ENCODE measurements at places on chromosomes 7 and 10. TPM values are rescaled to one million over a fixed set of nuclear protein-coding genes. Genes with fewer than 3 reads are reported as not detected.

GRCh38 chr7:14177876-14178275, 188.4 kb upstream of the ETV1 start:
- no peak for DNase-seq

- no peak for DNase-seq
Observed at GRCh38 chr10:72328045-72328828, 26.5 kb downstream of the DNAJB12 start.

DNA sequence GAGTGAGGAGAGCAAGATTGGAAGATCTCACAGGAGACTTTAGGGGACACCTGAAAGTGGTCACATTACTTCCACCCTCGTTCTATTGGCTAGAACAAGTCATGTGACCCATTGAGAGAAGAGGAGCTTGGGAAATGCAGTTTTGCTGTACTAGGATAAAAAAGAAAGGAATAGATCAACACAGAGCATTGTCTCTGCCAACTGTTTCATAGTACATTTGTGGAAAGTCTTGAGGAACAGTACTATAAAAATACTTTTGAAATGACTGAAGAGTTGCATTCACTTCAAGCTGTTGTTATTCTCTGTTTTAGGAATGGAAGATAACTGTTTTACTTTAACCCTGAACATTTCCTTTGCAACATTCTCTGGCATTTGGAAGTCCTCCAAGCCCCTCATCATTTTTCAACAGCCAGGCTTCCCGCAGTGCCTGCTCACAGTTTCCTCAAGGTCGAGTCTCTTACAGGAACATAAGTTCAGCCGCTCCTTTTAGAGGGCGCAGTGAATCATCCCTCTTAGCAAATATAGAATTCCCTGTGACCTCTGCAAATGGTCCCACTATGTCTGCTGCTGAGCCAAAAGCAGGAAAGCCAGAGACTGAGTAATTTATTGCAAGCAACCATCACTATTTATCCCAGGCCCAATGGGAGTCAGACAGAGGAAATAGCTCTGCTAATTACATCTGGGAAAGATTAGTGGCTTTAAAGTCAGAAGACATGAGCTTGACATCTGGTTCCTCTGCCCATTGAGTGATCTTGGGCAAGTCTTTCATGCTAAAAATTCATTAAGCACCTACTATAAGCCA, 40.7 kb downstream of the MRPL32 start:
- DNase-seq = peak; percentile 18

- DNase-seq = no peak
Observed at GRCh38 chr10:49281461-49281860, 17.5 kb upstream of the C10orf71 start.

- no peak for DNase-seq
Observed at GRCh38 chr10:63103971-63104409, 29.1 kb upstream of the NRBF2 start.

- no peak for DNase-seq
Observed at GRCh38 chr7:5421714-5422395, 1.8 kb downstream of the TNRC18 start.

- DNase-seq = no peak
Observed at GRCh38 chr10:35640951-35641675, 983 bp downstream of the FZD8 start.

DNA sequence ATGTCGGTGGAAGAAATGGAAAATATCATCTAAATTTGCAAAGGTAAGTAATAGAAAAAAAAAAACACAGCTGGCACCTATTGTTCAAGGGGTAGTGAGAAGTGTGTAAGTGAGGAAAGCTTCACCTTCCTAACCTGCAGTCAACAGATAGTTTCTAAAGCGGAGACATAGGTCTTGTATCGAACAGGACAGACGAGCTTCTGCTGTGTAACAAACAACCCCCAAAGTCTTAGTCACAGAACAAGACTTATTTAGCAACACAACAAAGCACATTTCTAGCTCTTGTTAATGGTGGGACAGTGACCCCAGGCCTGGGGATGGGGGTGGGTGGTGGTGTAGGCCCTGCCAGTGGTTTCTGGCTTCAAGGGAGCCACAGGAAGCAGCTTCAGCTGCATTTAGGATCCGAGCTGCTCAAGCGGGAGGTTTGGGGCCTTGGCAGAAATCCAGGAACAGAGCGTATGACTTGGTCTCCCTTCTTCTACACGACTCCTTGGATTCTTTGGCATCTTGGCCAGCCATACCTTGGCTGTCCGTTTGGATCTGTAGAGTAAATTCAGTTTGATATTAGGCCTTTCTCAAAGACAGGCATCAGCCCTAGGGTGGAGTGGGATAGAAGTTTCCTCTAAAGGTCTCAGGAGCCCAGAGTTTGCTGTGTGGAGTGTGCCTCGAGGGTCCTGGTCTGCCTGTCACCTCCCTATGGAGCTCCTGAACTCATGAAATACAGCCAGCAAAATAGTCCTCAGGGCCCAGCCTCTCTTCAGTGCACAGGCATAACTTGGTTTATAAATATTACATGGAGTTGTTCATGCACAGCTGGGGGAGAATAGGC, 56.9 kb upstream of the SHH start:
- DNase-seq = no peak

- DNase-seq = no peak
Observed at GRCh38 chr7:131908714-131909113, 352.3 kb upstream of the PODXL start.

DNA sequence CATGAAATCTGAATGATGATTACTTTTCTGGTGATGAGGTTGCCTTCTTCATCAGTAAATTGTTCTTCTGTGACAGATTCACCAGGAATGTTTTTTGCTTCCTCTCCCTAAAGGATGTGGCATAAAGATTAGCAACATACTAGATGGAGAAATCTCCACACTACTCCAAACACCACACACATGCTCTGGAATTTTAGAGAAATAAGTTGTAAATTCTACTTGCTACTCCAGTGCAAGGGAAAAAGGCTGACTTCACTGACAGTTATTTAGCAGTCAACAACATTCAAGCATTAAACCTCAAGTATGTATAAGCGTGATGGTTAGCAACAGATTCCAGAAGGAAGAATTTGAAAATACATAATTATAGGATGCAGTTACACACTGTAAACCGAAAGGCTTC, 137.9 kb upstream of the CCDC6 start:
- DNase-seq = no peak

DNA sequence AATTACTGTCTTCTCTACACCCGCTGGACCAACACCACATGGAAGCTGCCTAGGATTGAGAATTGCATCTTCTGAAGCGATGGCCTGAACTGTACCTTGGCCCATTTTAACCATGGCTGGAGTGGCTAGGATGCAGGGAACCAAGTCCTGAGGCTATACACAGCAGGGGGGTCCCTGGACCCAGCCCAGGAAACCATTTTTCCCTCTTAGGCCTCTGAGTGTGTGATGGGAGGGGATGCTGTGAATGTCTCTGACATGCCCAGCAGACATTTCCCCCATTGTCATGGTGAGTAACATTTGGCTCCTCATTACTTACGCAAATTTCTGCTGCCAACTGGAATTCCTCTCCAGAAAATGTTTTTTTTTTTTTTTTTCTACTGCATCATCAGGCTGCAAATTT, 822.7 kb downstream of the PCDH15 start:
- no peak for DNase-seq

GRCh38 chr7:35253710-35254495, at the start of gene TBX20:
TBX20 (minus strand) TSS chr7:35254100; CDS start chr7:35253620, 480 bp downstream.
- DNase-seq = no peak

- no peak for DNase-seq
Observed at GRCh38 chr7:47170516-47170915, 411.4 kb downstream of the TNS3 start.

DNA sequence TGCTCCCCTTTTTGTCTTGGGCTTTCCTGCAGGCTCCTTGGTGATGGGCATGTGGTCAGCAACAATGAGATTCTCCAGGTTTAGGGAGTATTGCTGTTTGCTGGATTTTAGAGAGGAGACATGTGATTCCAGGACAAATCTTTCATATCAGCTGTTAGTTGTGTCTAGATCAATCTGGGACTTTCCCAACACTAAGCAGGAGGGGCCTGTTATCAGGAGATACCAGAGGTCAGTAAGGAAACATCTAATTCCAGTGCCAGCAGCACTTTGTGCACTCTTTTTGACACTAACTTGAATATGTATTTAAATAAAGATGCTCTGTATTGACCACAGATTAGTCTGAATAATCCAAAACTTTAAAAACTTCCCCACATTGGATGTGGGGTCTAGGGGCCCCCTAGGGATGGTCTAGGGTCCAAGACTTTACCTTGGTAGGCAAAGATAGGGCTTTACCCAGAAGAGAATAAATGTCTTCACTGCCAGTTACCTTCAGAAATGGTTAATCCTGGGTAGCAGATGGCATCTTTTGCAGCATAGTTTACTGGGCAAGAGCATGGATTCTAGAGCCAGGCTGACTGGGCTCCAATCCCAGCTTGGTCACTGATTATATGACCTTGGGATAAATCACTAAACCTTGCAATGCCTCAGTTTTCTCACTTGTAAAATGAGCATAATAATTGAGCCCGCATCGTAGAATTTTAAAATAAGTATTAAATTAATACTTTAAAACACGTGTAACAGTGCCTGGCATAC, 6.4 kb upstream of the FIGNL1 start:
- DNase-seq = no peak

GRCh38 chr7:47979832-47980181, 392 bp upstream of the HUS1 start:
- DNase-seq = no peak

DNA sequence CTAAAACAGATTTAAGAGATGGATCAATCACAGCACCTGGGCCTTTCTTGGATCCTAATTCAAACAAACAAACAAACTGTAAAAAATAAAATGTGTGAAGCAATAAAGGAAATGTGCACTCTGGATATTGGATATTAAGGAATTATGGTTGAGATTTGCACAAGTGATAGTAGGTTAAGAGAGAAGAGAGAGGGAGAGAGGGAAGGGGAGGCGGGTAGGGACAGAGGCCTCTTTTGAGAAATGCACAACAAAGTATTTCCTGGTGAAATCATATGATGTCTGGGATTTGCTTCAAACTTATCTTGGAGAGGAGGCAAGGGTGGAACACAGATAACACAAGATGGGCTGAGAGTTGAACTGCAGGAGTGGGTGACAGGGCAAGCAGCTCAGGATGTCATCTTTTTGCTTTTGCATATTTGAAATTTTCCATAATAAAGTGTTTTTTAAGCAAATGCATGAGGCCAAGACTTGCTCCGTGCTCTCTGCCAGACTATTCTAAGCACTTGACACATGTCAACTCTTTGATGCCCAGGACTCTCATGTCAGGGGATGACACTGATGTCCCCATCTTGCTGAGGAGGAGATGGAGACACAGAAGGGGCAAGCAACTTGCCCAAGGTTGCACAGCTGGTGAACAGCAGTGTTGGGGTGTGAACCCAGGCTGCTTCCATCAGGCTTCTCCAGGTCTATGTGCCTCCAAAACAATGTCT, 9.1 kb upstream of the AEBP1 start:
- DNase-seq = no peak

DNA sequence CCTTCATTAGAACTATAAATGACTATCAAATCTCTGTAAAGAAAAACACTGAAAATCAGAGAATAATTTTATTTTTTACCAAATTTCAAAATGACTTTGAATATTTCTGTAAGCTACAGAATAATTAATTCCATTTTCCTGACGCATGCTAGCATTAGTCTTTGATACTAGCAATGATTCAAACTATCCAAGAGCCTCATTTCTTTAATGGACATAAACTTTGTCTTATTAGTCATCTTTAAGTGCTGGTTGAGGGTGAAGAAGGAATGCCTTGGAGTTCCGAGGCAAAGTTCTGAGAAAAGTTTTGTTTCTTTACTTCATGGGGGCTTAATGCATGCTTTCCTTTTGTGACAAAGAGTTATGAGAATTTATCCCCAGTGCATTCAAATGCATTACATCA, 137.3 kb downstream of the AGMO start:
- no peak for DNase-seq

DNA sequence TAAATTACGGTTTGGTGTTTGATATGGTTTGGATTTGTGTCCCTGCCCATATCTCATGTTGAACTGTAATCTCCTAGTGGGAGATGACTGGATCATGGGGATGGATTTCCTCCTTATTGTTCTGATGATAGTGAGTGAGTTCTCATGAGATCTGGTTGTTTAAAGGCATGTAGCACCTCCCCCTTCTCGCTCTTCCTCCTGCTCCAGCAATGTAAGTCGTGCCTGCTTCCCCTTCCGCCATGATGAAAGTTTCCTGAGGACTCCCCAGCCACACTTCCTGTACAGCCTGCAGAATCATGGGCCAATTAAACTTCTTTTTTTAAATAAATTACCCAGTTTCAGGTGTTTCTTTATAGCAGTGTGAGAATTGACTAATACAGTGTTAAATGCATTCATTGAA, 116.6 kb downstream of the DOCK4 start:
- no peak for DNase-seq

- no peak for DNase-seq
Observed at GRCh38 chr7:117587931-117588330, 108.1 kb downstream of the CFTR start.

- DNase-seq = no peak
Observed at GRCh38 chr7:151948039-151948438, 8.2 kb upstream of the GALNTL5 start.

- no peak for DNase-seq
Observed at GRCh38 chr10:15083674-15084501, 4.7 kb downstream of the ACBD7 start.

- DNase-seq = no peak
Observed at GRCh38 chr10:44132361-44133289, 252.3 kb downstream of the CXCL12 start.

DNA sequence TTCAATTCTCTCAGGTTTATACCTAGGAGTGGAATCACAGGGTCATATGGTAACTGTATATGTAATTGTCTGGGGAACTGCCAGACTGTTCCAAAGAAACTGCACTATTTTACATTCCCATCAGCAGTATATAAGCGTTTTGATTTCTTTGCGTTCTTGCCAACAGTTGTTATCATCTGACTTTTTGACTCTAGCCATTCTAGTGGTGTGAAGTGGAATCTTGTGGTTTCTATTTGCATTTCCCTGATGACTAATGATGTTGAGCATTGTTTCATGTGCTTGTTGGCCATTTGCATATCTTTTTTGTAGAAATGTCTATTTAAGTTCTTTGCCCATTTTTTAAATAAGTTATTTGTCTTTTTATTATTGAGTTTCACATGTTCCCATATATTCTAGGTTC, 44.3 kb upstream of the ZC3HAV1 start:
- DNase-seq = peak; percentile 42

The SLC26A5 gene
- not detected for total RNA-seq

The DNAJC12 gene
- 0.17 TPM for total RNA-seq

The STAG3 gene
- total RNA-seq = 0.69 TPM

The SPDYE9 gene
- total RNA-seq = not detected

The UTF1 gene
- not detected for total RNA-seq

The CYP3A7 gene
- total RNA-seq = 0.12 TPM

The EMX2 gene
- 5.7 TPM for total RNA-seq

The NANOS1 gene
- 3.9 TPM for total RNA-seq
